ENCODE measurements at places on chromosomes 7 and 10. TPM values are rescaled to one million over a fixed set of nuclear protein-coding genes. Genes with fewer than 3 reads are reported as not detected.

Gene HOXA2
- total RNA-seq: not detected

Gene MEST
- 5.8 TPM for total RNA-seq

Gene CPA2
- 0.14 TPM for total RNA-seq

Gene LIPK
- total RNA-seq: not detected

Gene KLHDC10
- total RNA-seq: 16.8 TPM

Gene STARD3NL
- total RNA-seq: 27.1 TPM

DNA sequence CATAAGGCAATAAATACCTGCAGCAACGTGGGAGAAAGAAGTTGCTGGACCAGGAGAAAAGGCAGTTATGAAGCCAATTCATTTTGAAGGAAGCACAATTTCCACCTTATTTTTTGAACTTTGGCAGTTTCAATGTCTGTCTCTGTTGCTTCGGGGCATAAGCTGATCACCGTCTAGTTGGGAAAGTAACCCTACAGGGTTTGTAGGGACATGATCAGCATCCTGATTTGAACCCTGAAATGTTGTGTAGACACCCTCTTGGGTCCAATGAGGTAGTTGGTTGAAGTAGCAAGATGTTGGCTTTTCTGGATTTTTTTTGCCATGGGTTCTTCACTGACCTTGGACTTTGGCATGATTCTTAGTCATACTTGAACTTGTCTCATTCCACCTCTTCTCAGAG is 13.0 kb downstream of the DUSP5 start:
- peaks cover 97% of the 10 kb centered on the region for H3K36me3 ChIP-seq
- H3K4me1 ChIP-seq: peaks cover 74% of the 10 kb centered on the region
- H3K27me3 ChIP-seq: no peaks in the 10 kb centered on the region
- DNase-seq: no peak

- H3K27me3 ChIP-seq: no peaks in the 10 kb centered on the region
- H3K36me3 ChIP-seq: no peaks in the 10 kb centered on the region
- no peak for DNase-seq
- no peak overlapping the region for H3K27ac ChIP-seq
Observed at GRCh38 chr10:115300080-115300479, 206.9 kb downstream of the ATRNL1 start.

GRCh38 chr7:44823255-44823781 is 24.6 kb downstream of the H2AZ2 start:
- DNase-seq: no peak
- no peak overlapping the region for H3K4me3 ChIP-seq
- H3K36me3 ChIP-seq: peaks cover 28% of the 10 kb centered on the region
- no peaks in the 10 kb centered on the region for H3K27me3 ChIP-seq
- peak overlapping the region; percentile 48 for H3K27ac ChIP-seq
- H3K4me1 ChIP-seq: peaks cover 12% of the 10 kb centered on the region

- H3K36me3 ChIP-seq: peaks cover 58% of the 10 kb centered on the region
- no peak for DNase-seq
- no peak overlapping the region for H3K4me3 ChIP-seq
- no peaks in the 10 kb centered on the region for H3K27me3 ChIP-seq
Observed at GRCh38 chr7:92221766-92222165, 23.9 kb downstream of the KRIT1 start.

Data from activated CD4-positive, alpha-beta T cell treated with anti-CD3 and anti-CD28 coated beads, Interleukin-2, amount 10 ng/mL, durations not matched to agents 24 days and 14 days (primary cell).